DMS 273 treated with DMSO at 0.1 percent for 48 hours (cell line): ENCODE measurements at places on chromosomes 3 and 15.

GRCh38 chr3:124685481-124685880, 44.8 kb upstream of the UMPS start:
- DNase-seq = no peak

DNA sequence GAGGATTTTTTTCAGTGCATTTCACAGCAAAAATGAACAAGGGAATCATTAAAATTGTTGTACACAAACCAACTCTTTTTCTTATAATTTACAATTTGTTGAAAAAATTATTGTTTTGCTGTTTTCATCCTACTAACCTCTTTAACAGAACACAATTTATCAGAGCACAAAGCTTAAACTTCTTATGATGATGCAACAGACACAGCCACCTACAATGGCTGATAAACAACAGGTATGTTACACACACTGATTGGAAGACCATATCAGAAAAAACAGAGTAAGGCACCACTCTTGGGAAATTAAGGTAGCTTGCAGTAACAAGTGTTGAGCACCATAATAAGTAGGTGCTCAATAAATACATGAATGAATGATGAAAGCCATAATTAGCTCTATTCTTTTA, 8.9 kb upstream of the SNX4 start:
- no peak for DNase-seq

- DNase-seq = peak; percentile 55
These were observed 43.5 kb upstream of the RAF1 start for GRCh38 chr3:12707449-12707848.

GRCh38 chr3:176293276-176293675, 904.0 kb downstream of the TBL1XR1 start:
- no peak for DNase-seq

- DNase-seq = no peak
These were observed 15.7 kb downstream of the KIF9 start for GRCh38 chr3:47266709-47267489.

DNA sequence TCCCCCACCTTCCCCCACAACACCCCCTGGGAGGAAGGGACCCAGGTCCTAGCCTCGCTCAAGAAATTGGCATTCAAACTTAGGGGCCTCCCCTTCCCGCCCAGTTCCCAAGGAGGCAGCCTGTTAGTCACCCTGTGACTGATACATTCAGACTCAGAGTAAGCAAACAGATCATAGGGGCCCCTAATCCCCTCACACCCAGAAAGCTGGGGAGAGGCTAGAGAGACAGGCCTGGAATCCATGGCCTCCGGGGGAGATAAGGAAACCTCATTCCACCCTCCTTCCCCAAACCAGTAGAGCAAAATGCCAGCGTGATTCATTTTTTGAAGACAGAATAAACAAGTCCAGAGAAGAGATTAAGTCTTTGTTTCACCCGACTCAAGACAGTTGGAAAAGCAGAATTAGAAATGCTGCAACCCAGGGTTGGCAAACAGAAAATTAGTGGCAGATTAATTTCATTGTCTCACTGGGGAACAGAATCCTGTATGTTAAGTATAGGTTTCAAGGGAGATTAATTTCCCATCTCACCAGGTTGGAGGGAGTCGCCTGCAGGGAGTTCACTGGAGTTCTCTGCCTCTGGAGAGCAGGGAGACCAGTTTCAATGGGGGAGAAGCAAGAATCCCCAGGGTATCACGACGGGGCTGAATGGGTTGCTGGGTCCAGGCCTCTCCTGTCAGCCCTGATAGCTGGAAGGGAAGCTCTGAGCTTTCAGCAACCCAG, 268.3 kb downstream of the UACA start:
- DNase-seq = no peak

DNA sequence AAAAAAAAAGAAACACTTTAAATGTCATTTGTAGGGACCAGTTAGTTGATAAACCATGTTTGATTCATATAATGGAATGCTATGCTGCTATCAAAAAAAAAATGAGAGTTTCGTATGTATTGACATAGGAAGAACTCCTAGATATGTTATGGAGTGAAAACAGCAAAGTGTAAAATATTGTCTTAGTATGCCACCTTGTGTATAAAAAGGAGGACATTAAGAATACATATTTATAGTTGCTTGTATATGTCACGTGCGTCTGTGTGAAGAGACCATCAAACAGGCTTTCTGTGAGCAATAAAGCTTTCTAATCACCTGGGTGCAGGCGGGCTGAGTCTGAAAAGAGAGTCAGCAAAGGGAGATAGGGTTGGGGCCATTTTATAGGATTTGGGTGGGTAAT, 39.5 kb downstream of the KBTBD8 start:
- DNase-seq = no peak

DNA sequence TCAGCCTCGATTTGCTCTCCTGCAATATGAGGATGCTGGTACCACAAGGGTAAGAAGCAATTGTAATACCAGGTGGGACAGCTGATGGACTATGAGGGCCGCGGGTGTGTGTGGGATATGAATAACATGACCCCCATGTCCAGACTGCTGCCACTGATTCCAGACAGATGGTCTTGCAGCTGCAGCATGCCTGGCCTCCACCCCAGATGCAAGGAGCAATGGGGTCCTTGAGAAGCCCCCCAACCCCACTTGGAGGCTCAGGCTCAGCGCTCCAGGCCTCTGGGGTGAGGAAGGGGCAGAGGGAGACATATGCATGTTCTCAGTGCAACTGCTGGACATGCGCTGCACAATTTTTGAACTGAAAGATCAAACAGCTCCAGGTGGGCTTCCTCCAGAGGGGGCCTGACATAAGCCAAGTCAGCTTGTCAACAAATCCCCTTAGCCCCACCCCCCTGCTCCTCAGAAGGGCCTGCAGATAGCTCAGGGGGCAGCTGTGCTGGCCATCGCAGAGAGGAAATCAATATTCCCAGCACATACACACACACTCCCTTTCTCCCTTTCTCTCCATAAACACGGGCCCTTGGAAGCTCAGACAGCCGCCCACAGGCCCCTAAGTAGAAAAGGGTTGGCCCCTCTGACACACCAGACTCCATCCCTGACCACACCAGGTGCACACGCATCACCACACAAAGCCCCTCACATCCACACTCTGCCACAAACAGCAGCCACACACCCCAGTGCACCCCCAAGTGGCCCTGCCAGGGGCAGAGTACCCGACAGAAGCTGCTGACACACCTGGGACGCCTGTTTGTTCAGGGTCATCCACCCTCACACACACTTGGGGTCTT, 107.0 kb downstream of the IQSEC1 start:
- DNase-seq = no peak

- no peak for DNase-seq
These were observed 69.7 kb upstream of the SETMAR start for GRCh38 chr3:4233488-4233887.

DNA sequence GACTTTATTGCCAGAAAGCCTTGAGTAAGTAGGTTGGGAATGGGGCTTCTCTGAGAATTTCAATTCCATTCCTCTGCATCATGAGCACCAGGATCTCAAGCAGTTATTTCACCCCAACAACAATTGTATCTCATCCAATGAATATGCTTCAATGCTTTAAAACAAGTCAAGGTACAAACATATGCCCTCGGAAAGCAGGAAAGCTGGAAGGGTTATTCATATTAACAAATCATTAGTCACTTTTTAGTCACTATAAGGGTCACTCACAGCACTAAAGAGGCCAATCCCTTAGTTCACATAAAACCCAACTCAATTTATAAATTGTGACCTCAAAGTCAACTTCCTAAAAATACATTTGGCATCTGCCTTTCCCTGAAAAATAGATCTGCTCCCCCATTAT, 16.2 kb downstream of the MB21D2 start:
- no peak for DNase-seq

GRCh38 chr3:128112357-128112968, 11.1 kb downstream of the RUVBL1 start:
- no peak for DNase-seq

GRCh38 chr15:101176625-101177024, 75.2 kb downstream of the CHSY1 start:
- no peak for DNase-seq

DNA sequence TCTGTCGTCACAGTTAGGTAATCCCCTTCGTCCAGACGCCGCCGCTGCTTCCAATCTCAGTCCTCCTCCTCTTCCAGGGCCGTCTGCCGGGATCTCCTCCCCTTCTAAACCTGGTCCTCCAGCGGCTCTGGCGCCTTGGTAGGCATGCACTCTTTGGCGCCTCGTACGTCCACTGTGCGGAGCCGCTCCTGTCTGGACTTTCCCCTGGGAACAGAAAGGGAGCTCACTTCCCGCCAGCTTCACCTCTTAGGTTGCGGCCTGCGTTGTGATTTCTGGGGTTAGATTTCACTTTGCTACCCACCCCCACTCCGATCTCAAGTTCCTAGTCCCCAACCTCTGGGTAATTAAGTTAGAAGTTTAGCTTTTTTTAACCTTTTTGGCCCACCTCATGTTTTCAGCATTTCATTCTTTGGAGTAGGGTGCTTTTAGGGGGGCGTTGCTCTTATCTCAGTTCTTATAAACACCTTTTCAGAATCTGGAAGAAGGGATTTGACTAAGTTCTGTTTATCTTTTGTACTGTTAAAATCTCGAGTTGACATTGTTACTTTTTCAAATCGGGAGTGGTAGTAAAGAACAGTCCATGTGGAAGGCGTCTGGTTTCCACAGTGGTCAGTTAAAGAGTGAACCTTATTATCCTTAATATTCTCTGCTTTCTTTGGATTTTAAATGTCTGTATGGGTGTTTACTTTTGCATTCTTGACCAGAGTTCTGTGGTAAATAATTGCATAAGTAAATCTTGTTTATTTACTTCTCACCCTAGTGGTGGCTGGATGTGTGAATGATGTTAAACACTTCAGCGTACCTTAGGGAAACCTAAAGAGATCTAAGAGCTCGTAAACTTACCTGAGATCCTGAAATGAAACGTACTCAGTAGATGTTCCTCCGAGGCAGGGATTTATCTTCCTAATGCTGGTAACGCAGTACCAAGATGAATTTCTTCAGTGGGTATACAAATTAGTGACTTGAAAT, 611 bp downstream of the CTDSPL2 start:
- peak; percentile 37 for DNase-seq

DNA sequence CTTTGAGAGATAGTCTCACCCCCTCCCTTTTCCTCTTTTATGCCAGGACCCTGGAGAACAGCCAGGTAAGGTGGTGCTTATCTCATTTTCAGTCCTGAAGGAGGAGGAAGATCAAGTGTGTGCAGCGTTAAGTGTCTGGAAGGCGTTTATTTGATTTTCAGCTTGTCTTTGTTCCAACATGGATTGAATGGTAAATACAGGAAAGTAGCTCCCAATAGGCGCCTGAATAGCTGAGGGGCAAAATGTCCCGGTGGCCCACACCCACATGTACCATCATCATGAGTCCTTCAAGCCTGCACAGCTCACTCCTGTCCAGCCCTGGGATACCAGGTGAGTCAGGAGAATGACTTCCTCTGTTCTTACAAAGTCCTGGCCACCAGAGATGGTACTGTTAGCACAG, 73.5 kb downstream of the CEMIP start:
- DNase-seq = no peak

DNA sequence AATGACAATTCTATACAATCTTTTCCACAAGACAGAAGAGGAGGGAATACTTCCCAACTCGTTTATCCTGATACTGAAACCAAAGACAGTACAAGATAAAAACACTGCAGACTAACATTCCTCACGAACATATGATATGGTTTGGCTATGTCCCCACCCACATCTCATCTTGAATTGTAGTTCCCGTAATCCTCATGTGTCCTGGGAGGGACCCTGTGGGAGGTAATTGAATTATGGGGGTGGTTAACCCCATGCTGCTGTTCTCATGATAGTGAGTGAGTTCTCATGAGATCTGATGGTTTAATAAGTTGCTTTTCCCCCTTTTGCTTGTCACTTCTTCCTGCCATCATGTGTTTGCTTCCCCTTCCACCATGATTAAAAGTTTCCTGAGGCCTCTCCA, 83.9 kb upstream of the PROK2 start:
- DNase-seq = no peak

DNA sequence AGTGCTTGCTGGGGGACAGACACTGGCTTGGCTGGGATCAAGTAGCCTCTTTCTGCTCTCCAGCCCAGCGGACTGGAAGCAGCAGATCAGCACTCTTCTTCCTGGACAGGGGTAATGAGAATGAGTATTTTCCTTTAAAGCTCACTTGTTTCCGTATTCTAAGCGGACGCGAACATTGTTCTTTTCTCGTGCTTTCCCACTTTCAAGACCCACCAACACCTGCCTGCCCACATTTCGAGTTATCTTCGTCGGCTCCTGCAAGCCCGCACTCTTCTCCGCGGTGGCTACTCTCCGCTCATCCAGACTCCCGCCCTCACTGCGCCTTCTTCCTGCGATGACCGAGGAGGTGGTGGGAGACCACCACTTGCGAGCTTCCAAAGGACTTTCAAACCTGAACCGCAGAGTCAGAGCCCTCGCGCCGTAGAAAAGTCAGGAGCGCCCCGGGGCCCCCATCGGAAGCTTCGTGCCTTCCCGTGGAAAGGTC, 1.6 kb upstream of the PPM1L start:
- no peak for DNase-seq
